ENCODE measurements at places on chromosomes 7 and 10.

GRCh38 chr7:155792315-155792960 lies 19.8 kb downstream of the SHH start:
- DNase-seq, result no peak

DNA sequence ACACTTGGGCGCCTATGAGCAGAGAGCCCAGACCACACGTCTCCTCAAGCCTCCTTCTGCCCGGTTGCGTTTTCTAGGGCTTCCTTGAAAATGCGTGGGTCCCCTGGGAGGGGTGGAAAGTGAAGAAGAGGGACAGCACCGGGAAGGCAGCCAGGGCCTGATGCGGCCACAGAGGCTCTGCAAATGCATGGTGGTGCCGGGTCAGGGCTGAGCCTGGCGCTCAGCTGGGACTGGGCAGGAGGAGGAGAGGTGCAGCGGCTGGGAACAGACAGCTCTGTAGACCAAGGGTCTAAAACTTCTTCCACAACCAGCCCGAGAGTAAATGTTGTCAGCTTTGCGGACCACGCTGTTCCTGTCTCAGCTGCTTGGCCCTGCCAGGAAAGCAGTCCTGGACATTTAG lies 1.6 kb downstream of the DPYSL4 start:
- DNase-seq, result no peak

GRCh38 chr7:158355456-158356065 lies 232.1 kb downstream of the PTPRN2 start:
- DNase-seq, result peak; percentile 8

GRCh38 chr7:76121044-76121443 lies 73.1 kb downstream of the MDH2 start:
- no peak for DNase-seq

DNA sequence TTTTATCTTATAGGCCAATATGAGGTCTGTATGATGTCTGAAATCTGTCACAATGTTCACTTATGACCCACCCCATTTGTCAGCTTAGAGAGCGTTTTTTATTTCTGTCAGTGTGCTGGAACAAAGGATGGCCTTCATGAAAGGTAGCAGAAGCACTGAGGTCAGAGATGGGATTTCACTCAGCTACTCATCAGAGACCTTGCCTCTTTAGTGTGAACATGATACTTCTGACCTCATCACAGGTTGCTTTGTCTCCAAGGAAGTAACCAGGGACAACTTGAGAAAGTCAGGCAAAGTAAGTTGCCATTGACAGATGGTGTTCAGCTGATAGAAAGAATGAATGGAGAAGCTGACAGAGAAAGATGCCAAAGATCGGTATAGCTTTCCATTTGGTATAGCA lies 16.3 kb downstream of the YAE1 start:
- no peak for DNase-seq

DNA sequence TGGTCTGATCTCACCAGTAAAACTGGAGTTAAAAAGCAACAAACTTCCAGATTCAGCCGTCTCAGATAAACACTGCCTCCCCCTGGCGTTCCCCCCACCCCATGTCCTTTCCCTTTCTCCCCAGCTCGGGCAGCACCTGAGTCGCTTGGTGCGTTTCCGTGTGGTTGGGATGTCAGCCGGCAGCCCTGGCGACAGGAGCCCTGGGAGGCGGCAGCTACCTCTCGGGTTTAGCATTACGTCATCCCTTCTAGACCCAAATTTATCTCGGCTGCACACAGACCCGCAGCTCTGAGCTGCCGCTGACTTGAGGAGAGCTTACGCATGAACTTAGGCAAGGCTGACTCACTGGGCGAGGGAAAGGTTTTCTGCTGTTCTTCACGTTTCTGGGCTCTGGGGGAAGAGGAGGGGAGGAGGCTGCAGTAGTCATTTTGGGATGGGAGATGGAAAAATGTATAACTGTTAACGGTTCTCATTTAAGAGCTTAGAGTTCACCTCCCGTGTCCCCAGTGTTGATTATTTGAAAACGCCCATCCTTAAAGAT lies 14.4 kb downstream of the MXI1 start:
- peak; percentile 91 for DNase-seq

DNA sequence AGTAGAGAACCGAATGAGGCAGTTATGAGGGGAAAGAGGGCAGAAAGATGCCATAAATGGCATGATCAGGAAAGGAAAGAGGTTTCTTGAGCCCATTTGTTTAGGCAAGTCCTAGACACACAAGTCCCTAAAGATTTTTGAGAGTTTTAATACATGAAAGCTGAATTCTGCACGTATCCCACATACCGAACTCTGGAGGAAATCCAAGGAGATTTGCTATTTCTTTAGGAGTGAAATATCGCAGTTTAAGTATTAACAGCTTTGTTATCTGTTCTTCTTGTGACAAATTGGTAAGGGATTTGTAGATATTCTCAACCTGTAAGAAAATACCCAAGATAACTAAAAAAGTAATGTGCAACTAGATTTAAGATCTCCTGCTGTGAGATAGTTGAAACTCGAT lies 23.7 kb upstream of the CUBN start:
- no peak for DNase-seq
